ENCODE measurements at places on chromosomes 2 and 18.
A peak's percentile ranks its signal among the peaks of the same experiment; 100 is the strongest.

DNA sequence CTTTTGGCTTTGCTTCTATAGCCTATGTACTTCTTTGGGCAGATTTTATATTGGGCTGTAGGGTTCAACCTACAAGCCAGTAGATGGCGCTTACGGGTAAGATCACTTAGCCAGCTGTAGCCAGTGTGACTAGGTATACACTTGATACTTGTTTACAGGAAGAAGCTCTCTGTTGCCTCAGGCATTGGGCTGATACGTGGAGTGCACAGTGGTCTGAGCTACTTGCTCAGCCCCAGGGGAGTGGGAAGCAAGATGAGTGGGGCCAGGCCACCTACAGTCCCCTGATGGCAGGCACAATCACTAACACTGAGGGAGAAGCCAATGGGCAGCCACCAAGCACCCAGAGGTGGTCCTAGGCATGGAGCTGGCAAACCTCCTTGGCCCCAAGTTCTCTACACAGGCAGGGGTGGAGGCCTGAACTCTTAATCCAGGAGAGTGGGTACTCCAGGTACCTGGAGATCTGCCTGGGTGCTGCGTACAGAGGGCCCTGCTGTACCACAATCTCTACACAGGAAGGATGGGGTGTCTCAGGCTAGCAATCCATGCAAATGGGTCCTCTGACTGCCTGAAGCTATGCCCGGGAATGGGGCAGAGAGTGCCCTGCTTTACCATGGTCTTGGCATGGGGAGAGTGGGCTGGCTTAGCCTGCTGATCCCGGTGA is 122.2 kb downstream of the NCOA1 start:
- no peak for DNase-seq

- DNase-seq = no peak
Measured at GRCh38 chr2:1635823-1636222, 108.5 kb downstream of the PXDN start.

DNA sequence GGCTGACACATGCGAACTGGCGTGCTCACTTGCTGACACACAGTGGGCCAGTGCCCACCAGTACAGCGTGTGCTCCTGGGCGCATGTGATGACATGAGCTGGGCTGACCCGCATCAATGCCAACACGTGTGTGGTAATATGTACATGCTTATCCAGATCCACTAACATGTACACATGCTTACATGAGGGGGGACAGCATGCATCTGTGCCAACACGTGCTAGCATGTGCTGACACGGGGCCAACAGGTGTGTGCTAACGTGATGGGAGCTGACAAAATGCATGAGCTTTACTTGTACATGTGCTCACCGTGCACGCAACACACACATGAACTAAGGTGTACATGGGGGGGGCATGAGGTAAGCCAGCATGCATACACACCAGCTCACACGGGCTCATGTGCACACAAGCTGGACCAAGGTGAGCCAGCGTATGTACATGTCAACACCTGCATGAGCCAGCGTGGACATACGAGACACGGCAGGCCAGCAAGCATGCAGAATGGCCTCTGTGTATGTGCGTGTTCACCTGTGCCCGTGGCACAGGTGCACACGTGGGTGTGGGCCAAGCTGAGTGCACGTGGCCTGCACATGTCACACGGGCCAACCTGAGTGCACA is 28.5 kb downstream of the GPC1 start:
- peak; percentile 34 for DNase-seq

GRCh38 chr2:48756289-48756688 is 765 bp upstream of the LHCGR start:
- DNase-seq = no peak

All from right lobe of liver (tissue), 6 donors.